Activated T-cell treated with anti-CD3 and anti-CD28 coated beads, Interleukin-2, amount 50 U/mL, for 1 hour (primary cell): ENCODE measurements at places on chromosomes 13 and 19.

DNA sequence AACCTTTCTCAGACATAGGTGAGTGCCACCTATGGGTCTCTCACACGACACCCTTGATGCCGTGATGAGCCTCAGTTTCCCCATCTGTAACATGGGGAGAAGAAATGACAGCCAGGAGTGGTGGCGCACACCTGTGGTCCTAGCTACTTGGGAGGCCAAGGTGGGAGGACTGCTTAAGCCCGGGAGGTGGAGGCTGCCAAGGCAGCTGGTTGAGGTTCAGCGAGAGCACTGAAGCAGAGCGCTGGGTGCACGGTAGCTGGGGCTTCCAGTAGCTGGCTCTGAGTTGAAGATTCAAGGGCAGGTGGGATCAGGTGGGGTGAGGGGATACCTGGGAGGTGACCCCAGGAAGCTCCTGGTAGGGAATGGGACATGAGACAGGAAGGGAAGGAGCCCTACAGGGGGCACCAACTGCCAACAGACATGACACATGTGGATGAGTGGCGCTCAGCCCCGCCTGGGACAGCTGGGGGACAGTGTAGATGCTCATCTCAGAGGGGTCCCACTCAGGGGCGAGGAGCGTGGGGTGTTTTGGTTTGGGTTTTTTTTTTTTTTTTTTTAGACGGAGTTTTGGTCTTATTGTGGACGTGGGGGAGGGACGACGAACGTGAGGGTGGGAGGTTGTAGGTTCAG, 6.5 kb upstream of the SSBP4 start:
- DNase-seq: no peak

GRCh38 chr19:18750295-18750970, 40.7 kb downstream of the COMP start:
- no peak for DNase-seq

GRCh38 chr13:103517066-103517767, 451.0 kb upstream of the SLC10A2 start:
- DNase-seq: no peak

GRCh38 chr13:108267347-108267746, 2.2 kb upstream of the TNFSF13B start:
- DNase-seq: no peak

GRCh38 chr13:37107456-37107855, 2.0 kb upstream of the CSNK1A1L start:
- no peak for DNase-seq
